ENCODE measurements at places on chromosomes 5 and 9.

DNA sequence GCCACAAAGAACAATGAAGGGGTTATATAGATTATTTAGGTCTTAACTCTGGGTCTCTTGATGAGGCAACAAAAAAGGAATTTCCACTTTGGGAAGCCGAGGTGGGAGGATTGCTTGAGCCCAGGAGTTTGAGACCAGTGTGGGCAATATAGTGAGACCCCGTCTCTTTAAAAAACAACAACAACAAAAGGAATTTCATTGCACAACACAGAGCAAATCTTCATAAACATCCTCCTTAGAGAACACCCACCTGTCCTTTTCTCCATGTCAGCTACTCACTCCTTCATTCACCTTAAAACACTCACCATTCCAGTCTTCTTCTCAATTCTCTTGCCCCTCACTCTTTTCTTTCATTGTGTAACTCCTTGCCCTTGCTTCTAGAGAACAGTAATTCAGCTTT is 39.8 kb upstream of the CEMIP2 start:
- no peak for DNase-seq

DNA sequence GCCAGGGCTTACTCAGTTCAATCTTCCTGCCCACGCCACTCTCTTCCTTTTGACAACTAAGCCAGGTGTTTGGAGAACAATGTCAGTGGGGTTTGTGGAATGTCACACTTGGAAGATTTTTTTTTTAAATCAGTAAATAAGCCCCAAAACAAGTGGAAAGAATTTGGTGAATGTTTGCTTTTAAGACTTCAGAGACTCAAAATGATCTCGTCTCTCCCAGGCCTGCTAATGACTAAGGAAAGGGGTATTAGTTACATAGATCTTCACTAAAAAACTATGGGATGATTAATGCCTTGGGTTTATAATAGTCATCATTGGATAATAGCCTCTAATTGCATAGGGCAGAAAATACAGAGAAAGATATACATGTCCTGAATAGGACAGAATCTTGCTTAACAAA is 166.4 kb downstream of the DMRT2 start:
- no peak for DNase-seq

DNA sequence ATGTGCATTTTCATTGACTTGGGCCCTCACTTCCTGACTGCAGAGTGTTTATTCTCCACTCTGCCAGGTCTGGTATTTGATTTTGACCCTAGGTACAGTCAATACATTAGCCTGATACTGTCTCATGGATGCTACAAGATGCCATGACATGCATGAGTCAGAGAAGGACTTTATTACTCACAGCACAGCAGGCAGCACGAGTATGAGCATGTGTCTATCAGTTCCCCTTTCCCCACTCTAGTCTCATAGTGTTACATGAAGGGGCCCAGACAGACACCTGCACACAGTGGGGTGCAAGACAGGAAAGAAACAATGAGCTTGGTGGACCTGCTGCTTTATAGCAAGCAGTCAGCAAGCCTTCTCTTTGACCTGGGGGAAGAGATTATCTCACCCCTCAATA is 19.6 kb downstream of the ITGA2 start:
- no peak for DNase-seq

- DNase-seq, result no peak
Observed at GRCh38 chr5:9231842-9232241, 314.0 kb downstream of the SEMA5A start.

GRCh38 chr5:172442592-172442991 is 11.7 kb downstream of the SH3PXD2B start:
- DNase-seq, result no peak

DNA sequence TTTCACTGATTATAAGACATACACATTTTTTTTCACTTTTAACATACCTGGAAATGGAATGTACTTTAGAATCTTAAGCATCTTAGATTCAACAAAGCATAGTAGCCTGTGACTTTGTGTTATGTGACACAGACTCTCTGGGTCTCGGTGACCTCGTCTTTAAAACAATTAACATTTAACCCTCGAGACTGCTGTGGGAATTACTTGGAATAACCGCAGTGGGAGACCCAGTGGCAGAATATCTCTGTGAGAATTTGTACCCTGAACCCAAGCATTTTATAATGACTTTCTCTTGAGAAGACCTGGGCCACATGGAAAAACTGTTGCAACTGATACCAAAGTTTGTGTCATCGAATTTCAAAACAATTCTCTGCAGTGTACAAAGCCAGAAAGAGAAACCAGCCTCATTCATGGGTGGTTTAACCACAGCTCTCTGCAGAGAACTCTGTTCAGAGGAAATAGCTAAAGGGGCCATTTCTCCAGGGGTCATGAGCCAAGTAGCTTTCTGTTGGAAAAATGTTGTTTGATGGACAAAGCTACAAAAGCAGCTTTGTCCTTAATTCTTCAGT is 10.0 kb upstream of the RETREG1 start:
- no peak for DNase-seq

GRCh38 chr9:103991698-103992097 is 102.4 kb upstream of the SMC2 start:
- no peak for DNase-seq

GRCh38 chr9:135655317-135655716 is 7.8 kb upstream of the LCN9 start:
- no peak for DNase-seq

GRCh38 chr9:97438666-97439065 is 26.8 kb downstream of the TDRD7 start:
- no peak for DNase-seq

GRCh38 chr5:169248996-169249395 is 51.9 kb downstream of the SLIT3 start:
- DNase-seq, result no peak

DNA sequence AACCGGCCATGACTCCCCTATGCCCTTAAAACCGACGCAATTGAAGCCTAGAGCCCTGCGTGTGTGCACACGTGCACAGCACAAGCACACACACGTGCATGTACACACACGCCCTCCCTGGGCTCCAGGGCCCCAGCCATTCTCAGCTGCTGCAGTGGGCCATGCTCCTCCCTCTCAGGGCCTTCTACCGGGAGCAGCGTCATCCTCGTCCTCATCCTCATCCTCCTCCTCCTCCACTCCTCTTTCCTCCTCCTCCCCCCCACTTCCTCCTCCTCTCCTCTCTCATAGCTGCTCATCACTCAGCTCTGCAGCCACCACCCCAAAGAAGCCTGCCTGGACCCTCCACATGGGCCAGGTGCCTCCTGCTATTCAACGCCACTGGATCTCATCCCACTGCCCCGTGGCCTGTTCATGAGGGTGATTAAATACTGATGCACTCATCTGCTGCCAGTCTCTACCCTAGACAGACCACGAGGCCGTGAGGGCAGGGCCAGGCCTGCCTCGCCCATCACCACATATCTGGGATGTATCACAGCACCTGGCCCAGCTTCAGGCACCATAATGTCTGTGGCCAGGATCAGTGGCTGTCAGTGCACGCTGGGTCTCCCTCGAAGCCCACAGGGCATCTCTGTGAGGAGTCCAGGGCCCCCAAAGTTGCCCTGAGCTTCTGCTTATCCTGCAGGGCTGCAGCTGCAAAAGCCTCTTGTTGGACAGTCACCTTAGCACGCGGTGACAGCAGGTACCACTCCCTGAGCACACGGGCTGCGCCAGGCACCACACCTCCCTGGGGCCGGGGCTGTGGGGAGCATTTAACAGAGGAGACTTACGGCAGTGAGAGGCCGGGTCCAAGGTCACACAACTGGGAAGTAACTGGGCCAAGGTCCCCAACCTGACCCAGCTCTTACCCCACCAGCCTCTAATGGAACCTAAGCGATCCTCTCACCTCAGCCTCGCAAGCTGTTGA is 9.8 kb downstream of the FAM78A start:
- DNase-seq, result peak; percentile 49

Measured in CD4-positive, alpha-beta memory T cell (primary cell).